Mucosa of descending colon (tissue), 3 donors: ENCODE measurements at places on chromosomes 5 and 9.

DNA sequence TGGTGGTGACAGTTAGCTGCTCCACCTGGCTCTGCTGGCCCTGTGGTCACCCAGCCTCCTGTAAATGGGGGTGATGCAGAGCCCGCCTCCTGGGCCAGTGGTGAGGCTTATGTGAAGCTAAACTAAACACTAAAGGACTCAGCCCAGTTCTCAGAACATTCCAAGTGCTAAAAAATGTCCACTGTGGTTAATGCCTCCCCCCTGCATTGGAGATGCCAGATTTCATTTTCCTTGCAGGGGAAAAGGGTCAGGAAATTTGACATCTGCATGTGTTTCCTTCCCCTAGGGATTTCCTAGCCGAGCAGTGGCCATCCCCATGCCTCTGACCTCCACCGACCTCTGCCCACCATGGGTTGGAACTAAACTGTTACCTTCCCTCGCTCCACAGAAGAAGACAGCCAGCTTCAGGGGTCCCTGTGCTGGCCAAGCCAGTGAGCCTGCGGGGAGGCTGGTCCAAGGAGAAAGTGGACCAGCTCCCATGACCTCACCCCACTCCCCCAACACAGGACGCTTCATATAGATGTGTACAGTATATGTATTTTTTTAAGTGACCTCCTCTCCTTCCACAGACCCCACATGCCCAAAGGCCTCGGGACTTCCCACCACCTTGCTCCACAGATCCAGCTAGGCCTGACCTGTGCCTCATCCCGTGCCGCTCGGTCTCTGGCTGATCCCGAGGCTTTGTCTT lies 13.0 kb downstream of the CD74 start:
- DNase-seq, result no peak

GRCh38 chr5:116572350-116573278 lies 2.0 kb downstream of the SEMA6A start:
- peak; percentile 71 for DNase-seq

DNA sequence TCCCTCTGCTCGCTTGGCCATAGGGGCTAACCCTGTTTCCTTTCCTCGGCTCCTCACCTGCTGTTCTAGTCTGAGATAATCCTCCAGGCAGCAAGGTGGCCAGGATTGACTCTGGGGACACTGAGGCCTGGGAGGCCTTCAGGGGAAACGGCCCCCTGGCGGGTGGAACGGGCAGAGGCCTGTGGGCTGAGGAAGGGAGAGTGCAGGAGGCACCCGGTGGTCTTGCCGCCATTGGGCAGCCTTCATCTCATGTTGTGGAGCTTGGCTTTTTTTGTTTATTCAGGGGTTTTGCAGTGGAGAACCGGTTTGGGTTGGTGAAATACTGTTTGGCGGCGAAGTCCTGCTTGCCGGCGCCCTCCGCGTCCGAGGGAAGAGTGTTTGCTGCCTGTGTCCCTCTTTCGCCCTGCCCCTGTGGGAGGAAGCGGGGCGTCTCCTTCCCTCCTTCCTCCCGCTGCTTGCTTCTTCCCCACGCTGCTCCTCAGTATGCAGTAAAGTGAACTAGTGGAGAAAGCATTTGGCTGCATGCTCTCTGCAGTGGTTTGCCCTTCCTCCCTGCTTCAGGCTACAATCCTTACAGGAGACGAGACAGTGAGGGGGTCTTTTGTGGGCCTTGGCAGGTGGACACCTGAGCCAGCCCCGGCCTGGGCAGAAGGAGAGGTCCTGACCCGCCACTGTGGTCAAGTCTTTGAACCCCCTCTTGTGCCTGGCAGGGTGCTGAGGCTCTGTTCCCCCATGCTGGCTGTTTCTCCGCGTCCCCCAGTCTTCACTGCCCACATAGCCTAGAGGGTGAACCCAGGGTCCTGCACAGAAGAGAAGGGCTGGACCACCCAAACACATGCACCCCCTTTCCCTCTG lies 30.8 kb upstream of the PRDM12 start:
- DNase-seq, result no peak

DNA sequence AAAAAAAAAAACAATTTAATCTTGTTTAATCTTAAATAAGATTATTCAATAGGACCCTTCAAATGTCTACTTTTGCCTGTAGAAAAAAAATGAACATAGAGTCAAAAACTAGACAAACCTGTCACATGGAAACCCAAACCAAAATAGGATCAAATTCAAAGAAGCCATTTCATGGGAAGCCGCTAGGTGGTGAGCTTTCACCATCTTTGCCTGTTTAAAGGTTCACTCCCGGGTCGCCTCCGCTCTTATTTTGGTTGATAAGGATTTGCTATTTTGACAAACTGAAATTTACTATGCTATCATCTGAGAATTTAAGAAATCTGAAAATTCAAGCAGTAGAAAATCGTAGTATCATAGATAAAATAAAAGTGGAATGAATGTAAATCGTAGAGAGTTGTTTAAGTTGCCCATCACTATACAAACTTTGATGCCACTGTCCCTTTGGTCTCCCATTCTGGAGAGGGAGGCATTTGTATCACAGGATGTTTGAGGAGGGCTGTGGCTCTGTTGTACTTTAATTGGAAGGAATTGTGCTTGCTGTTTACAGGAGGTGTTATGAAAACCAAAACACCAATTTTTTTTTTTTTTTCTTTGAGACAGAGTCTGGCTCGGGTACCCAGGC lies 43.5 kb upstream of the DNAH5 start:
- DNase-seq, result no peak

GRCh38 chr5:134439210-134439654 lies 27.6 kb upstream of the CDKN2AIPNL start:
- peak; percentile 83 for DNase-seq

DNA sequence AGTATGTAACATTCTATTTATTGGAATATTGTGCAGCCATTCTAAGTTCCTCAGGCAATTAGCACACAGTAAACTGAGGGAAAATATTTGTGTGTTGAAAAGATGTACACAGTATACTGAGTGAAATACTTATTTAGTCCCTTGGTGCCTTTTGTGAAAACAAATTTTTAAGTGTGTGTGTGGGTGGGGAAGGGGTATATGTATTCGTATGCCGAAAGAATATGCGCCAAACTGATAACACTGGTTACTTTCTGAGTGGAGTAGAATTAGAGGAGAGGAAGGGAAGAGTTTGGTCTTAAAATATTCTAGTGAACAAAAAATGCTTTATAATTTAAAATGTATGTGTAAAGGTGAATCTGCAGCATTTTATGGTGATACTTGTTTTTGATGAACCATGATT lies 3.1 kb downstream of the DCP2 start:
- no peak for DNase-seq

- no peak for DNase-seq
Measured at GRCh38 chr9:112530751-112531205, 44.2 kb downstream of the KIAA1958 start.

- DNase-seq, result no peak
Measured at GRCh38 chr9:123073441-123073840, 40.0 kb downstream of the GPR21 start.

DNA sequence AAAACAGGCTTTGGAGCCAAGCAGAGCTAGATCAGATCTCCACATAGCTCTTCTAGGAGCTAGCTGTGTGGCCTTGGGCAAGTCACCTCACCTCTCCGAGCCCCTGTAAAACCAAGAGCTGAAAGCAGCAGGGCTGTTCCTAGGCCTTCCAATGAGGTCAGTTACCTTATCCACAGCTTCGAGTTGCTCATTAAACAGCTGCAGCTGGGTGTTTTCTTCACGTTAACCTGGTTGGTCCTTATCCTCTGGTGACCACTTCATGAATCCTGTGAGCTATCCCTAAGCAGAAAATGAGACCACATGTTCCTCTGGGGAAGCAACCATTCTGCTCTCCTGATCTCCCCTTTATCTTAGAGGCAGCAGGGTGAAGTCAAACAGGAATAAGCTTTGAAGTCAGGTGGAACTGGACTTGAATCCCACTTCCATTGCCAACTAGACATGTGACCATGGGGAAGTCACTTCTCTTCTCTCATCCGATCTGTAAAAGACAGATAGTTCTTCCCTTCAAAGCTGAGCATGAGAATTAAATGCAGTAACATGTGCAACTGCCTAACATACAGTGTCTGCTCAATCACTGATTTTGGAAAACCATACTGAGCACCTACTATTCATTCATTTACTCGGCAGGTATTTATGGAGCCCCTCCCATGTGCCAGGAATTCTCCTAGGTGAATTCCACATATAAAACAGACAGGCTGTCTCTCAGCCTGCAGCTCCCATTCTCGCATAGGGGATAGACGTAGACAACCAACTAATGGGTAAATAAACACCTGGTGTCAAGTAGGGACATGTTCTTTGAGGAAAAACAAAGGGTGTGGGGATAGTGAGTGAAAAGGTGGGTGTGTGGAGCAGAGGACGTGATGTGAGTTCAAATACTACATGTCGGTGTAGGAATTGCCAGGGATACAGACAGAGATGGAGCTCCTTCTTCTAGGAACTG lies 111.7 kb upstream of the BOD1 start:
- DNase-seq, result no peak
